Activated CD4-positive, alpha-beta T cell treated with anti-CD3 and anti-CD28 coated beads, Interleukin-2, amount 50 U/mL, for 16 hours (primary cell): ENCODE measurements at places on chromosomes 16 and 17.

DNA sequence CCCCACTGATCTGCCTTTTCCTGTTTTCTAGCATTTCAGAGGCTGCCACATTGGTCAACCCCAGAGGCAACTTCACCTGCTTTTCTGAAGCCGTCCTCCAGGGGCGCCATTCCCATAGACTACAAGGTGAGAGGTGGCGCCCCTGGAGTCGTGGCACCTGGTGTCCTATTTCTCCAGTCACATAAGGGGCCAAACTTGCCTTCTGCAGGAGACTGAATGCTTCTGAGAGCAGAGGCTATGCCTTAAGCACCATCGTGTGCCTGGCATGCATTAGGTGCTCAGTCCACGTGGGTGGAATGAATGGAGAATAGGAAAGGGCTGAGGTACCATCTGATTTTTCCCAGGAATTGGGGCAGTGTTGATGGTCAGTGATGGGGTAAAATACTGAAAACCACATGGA, 164.8 kb downstream of the HAPSTR1 start:
- peak; percentile 48 for DNase-seq

GRCh38 chr17:2933606-2934005, 129.8 kb downstream of the OR1D5 start:
- no peak for DNase-seq

- DNase-seq, result no peak
Observed at GRCh38 chr16:15975172-15975571, 25.8 kb downstream of the ABCC1 start.

DNA sequence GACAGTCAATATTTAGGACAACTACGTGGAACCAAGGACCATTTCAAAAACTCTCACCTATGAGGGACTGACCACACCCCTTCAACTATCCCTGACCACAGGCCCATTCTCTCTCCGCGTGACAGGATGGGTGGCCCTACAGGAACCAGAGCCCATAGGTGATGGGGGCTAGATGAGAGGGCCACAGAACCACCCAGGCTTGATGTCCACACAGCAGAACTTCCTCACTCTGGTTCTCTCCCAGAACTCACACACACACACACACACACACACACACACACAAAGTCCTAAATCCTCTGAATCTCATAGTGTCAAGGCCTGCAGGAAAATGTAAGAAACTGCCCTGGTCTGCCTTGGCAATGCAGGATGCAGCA, 1.5 kb downstream of the ZNF319 start:
- DNase-seq, result no peak

- no peak for DNase-seq
Observed at GRCh38 chr17:27952366-27952765, 59.2 kb upstream of the LYRM9 start.

- DNase-seq, result peak; percentile 16
Observed at GRCh38 chr17:43702637-43703036, 40.9 kb upstream of the MEOX1 start.

- DNase-seq, result no peak
Observed at GRCh38 chr17:33948309-33948708, 306.8 kb upstream of the CCL2 start.
